ENCODE measurements at places on chromosomes 2 and 18. TPM values are rescaled to one million over a fixed set of nuclear protein-coding genes. Genes with fewer than 3 reads are reported as not detected.

ABCG5 gene
- total RNA-seq, result not detected

PDK1 gene
- 30.7 TPM for total RNA-seq

SKOR2 gene
- not detected for total RNA-seq

FEV gene
- not detected for total RNA-seq

- peaks cover 32% of the 10 kb centered on the region for H3K27me3 ChIP-seq
- peaks cover 2% of the 10 kb centered on the region for H3K4me1 ChIP-seq
- no peaks in the 10 kb centered on the region for H3K36me3 ChIP-seq
- no peak for DNase-seq
These were observed 15.1 kb upstream of the LMAN1 start for GRCh38 chr18:59374128-59374527.

GRCh38 chr2:44777537-44777936 lies 164.0 kb upstream of the SIX3 start:
- H3K27me3 ChIP-seq, result no peaks in the 10 kb centered on the region
- no peaks in the 10 kb centered on the region for H3K4me1 ChIP-seq
- no peaks in the 10 kb centered on the region for H3K36me3 ChIP-seq

GRCh38 chr2:73243884-73244570 lies 9.9 kb downstream of the CCT7 start:
- H3K27ac ChIP-seq, result peak overlapping the region; percentile 33
- peaks cover 70% of the 10 kb centered on the region for H3K36me3 ChIP-seq
- no peak for DNase-seq

GRCh38 chr2:167853717-167854116 lies 393.7 kb downstream of the STK39 start:
- H3K4me1 ChIP-seq, result no peaks in the 10 kb centered on the region
- no peak overlapping the region for H3K4me3 ChIP-seq
- H3K27me3 ChIP-seq, result peaks cover 16% of the 10 kb centered on the region
- no peak overlapping the region for H3K27ac ChIP-seq
- DNase-seq, result no peak
- H3K36me3 ChIP-seq, result no peaks in the 10 kb centered on the region

- H3K4me3 ChIP-seq, result peak overlapping the region; percentile 62
- peaks cover 6% of the 10 kb centered on the region for H3K27me3 ChIP-seq
- H3K36me3 ChIP-seq, result peaks cover 33% of the 10 kb centered on the region
- H3K4me1 ChIP-seq, result peaks cover 47% of the 10 kb centered on the region
These were observed 43.7 kb upstream of the SEMA4C start for GRCh38 chr2:96913398-96914202.

- peaks cover 16% of the 10 kb centered on the region for H3K4me1 ChIP-seq
- no peaks in the 10 kb centered on the region for H3K27me3 ChIP-seq
- no peaks in the 10 kb centered on the region for H3K36me3 ChIP-seq
- no peak for DNase-seq
These were observed 40.3 kb downstream of the CYB5A start for GRCh38 chr18:74251297-74252038.

GRCh38 chr18:63224630-63225029 lies 94.9 kb downstream of the BCL2 start:
- H3K27me3 ChIP-seq, result no peaks in the 10 kb centered on the region
- H3K27ac ChIP-seq, result peak overlapping the region; percentile 44
- DNase-seq, result no peak

DNA sequence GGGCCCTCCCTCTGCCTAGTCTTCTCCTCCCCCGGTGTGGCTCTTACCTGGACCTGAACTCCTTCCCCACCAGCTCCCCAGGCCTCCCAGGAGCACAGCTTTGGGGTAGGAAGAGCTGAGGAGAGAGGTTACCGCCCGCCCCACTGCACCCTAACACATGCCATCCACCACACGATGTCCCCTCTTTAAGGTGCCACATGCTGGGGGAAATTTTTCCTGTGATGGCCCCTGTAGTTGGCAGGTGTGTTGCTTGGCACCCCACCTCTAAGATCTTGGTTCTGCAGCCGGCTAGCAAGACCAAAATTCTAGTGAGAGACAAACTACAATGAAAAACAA lies 6.9 kb upstream of the TEX261 start:
- peaks cover 31% of the 10 kb centered on the region for H3K4me1 ChIP-seq
- no peak overlapping the region for H3K4me3 ChIP-seq
- no peak overlapping the region for H3K27ac ChIP-seq
- DNase-seq, result peak; percentile 11

GRCh38 chr2:46829231-46829995 lies 86.2 kb downstream of the MCFD2 start:
- peaks cover 10% of the 10 kb centered on the region for H3K27me3 ChIP-seq
- no peaks in the 10 kb centered on the region for H3K36me3 ChIP-seq
- no peak overlapping the region for H3K27ac ChIP-seq
- no peak for DNase-seq
- no peaks in the 10 kb centered on the region for H3K4me1 ChIP-seq

DNA sequence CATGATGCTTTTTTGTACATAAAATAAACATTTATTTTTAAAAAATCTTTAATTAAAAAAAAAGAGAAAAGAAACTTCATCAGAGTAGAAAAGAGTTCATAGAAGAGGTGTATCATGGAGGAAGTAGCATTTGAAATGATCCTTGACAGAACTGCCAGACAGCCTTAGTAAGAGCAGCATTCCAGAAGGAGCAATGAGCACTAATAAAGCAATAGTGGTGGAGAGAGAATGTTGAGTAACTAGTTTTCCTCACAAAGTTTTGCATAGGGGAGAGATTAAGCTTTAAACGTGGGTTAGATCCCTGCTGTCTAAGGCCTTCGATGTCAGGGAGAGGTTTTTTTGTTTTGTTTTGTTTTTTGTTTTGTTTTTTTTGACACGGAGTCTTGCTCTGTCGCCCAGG lies 29.8 kb upstream of the METTL21A start:
- DNase-seq, result no peak
- no peak overlapping the region for H3K27ac ChIP-seq
- H3K4me3 ChIP-seq, result no peak overlapping the region
- no peaks in the 10 kb centered on the region for H3K36me3 ChIP-seq
- H3K4me1 ChIP-seq, result no peaks in the 10 kb centered on the region

DNA sequence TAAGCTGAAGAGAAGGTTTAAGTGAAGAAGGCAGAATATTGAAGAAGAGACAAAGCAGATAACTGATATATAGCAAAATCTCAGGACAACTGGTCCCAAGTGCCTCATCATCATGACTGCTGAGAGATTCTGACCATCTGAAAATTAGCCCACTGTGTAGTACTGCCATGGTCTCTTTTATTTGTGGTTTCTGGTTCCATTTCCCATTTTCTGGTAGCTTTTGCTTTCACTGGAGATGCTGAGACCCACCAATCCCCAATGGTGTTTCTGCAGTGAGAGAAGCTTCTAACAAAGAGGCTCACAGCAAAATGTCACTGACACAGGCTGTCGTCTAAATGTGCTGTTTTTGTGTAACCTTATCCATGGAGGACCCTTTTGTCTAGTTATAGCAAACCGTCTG lies 79.5 kb downstream of the TMEM163 start:
- no peaks in the 10 kb centered on the region for H3K36me3 ChIP-seq
- no peak for DNase-seq
- no peak overlapping the region for H3K4me3 ChIP-seq
- peaks cover 22% of the 10 kb centered on the region for H3K27me3 ChIP-seq
- no peak overlapping the region for H3K27ac ChIP-seq

DNA sequence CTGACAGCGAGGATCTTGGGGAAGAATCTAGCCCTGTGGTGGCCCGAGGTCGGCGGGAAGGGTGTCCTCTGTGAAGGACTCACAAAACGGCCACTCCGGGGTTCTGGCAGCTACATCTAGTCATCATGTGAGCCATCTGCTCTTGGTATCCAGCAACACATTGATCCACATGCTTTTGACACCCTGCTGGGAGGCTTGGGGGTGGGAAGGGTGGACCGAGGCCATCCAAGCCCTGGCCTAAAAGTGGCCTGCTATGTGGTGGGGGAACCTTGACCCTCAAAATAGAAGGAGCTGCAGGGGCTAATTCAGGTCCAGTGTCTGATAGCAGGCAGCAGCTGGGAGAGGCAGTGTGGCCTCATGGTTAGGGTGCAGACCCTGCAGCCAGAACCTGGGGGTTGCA lies 145.7 kb downstream of the CELF4 start:
- H3K4me1 ChIP-seq, result no peaks in the 10 kb centered on the region
- no peak overlapping the region for H3K4me3 ChIP-seq
- no peak for DNase-seq
- H3K36me3 ChIP-seq, result no peaks in the 10 kb centered on the region
- no peaks in the 10 kb centered on the region for H3K27me3 ChIP-seq

GRCh38 chr2:45930396-45930792 lies 278.9 kb downstream of the PRKCE start:
- peaks cover 2% of the 10 kb centered on the region for H3K4me1 ChIP-seq
- no peak for DNase-seq
- H3K27ac ChIP-seq, result no peak overlapping the region
- H3K27me3 ChIP-seq, result no peaks in the 10 kb centered on the region
- H3K4me3 ChIP-seq, result no peak overlapping the region
- no peaks in the 10 kb centered on the region for H3K36me3 ChIP-seq

- no peaks in the 10 kb centered on the region for H3K27me3 ChIP-seq
- no peak overlapping the region for H3K4me3 ChIP-seq
- DNase-seq, result no peak
- H3K27ac ChIP-seq, result no peak overlapping the region
- H3K4me1 ChIP-seq, result no peaks in the 10 kb centered on the region
- H3K36me3 ChIP-seq, result no peaks in the 10 kb centered on the region
These were observed 541.6 kb downstream of the SLC4A3 start for GRCh38 chr2:220168891-220169546.

DNA sequence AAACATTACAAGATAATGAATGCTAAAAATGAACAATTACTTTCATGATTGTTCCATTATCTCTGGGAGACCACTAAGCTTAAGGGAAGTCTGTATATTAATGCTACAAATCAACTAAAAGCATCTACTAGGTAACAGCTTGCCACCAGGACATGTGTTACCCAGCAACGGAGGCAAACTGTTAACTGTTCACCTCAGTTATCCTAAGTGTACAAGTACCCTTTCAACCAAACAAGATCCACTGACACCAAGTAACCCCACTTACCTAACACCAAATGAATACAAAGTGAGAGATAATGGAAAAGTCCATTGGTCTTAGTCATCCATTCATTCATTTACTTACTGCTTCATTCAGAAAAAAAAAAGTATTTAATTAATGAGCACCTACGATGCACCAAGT lies 54.7 kb upstream of the KIDINS220 start:
- H3K27me3 ChIP-seq, result no peaks in the 10 kb centered on the region
- H3K4me1 ChIP-seq, result no peaks in the 10 kb centered on the region
- H3K27ac ChIP-seq, result no peak overlapping the region

- H3K4me3 ChIP-seq, result no peak overlapping the region
- H3K36me3 ChIP-seq, result no peaks in the 10 kb centered on the region
- no peak overlapping the region for H3K27ac ChIP-seq
These were observed 2.5 kb downstream of the MARCHF4 start for GRCh38 chr2:216369821-216370220.

- no peaks in the 10 kb centered on the region for H3K4me1 ChIP-seq
- H3K27ac ChIP-seq, result no peak overlapping the region
- H3K36me3 ChIP-seq, result no peaks in the 10 kb centered on the region
- no peak for DNase-seq
- no peaks in the 10 kb centered on the region for H3K27me3 ChIP-seq
- H3K4me3 ChIP-seq, result no peak overlapping the region
These were observed 66.3 kb upstream of the GATA6 start for GRCh38 chr18:22102953-22103646.

DNA sequence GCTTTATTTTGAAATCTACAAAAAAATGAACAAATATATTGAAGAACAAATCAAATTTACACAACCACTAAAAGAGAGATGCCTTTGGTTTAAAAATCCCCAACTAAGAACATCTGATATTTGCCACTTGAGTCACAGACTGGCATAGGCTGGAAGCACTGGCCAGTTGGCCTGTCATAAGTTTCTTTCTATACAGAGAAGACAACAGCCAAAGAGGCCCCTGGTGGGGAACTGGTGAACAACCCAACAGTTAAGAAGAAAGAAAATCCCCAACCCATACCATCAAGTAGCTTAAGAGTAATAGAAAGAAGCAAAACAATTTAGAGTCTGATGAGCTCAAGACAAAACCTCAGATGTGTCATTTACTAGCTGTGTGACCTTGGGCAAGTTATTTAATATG lies 45.5 kb downstream of the OSR1 start:
- H3K27me3 ChIP-seq, result no peaks in the 10 kb centered on the region
- H3K27ac ChIP-seq, result no peak overlapping the region
- H3K36me3 ChIP-seq, result no peaks in the 10 kb centered on the region
- no peak overlapping the region for H3K4me3 ChIP-seq
- DNase-seq, result no peak
- no peaks in the 10 kb centered on the region for H3K4me1 ChIP-seq

DNA sequence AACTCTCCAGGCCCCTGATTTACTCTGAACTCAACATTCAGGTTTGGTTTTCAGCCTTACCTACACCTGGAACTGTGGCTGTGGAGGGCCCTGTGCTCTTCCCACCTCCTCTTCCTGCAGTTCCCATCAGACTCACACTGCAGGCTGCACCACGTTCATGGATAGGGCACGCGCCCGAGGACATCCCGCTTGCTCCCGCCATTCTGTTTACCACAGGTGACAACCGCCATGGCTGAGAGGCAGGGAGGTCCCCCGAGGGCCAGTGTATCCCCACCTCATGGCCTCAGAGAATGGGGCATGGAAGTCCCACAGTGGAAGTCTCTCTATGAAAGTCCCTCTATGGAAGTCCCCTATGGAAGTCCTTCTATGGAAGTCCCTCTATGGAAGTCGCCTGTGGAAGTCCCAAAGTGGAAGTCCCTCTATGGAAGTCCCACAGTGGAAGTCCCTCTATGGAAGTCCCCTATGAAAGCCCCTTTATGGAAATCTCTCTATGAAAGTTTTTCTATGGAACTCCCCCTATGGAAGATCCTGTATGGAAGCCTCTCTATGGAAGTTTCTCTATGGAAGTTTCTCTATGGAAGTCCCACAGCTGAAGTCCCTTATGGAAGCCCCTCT lies 358.4 kb upstream of the SALL3 start:
- no peaks in the 10 kb centered on the region for H3K36me3 ChIP-seq
- no peaks in the 10 kb centered on the region for H3K27me3 ChIP-seq

DNA sequence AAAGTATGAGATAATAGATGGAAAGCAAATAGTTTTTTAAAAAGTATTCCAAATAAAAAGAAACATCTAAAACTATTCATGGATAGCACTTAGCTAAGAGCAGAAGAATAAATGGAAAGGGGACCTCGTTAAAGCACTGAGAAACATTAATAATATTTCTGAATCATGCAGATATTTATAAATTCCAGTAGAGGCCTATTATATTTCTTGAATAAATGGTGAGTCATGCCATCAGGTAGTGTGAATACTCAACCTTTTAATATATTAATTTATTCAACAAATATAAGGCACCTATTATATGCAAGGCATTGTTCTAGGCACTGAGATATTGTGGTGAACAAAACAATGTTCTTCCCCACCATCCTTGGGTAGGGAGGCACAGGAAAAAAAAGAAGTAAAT lies 53.8 kb downstream of the ICA1L start:
- H3K36me3 ChIP-seq, result no peaks in the 10 kb centered on the region
- no peak overlapping the region for H3K4me3 ChIP-seq
- no peak for DNase-seq
- no peak overlapping the region for H3K27ac ChIP-seq

DNA sequence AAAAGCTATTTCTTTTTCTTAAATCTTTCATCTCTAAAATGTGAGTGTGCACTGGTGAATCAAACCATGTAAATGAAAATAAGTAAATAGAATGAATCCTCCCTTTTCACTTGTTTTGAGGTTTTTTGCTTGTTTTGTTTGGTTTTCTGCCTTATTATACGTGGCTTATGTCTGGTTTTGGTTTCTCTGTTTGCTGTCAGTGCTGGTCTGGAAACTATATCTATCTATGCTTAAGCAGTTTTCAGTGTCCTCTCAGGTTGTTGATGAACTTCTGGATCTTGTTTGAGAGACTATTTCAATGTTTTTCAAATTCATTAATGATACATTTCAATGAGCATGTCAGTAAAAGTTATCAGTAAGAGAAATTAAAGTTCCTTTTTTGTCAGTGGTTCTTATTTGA lies 48.1 kb upstream of the TNFRSF11A start:
- DNase-seq, result no peak
- H3K4me3 ChIP-seq, result no peak overlapping the region
- peaks cover 33% of the 10 kb centered on the region for H3K36me3 ChIP-seq
- peak overlapping the region; percentile 9 for H3K27ac ChIP-seq
- H3K4me1 ChIP-seq, result peaks cover 20% of the 10 kb centered on the region
